ENCODE measurements at places on chromosomes 6 and 20.

DNA sequence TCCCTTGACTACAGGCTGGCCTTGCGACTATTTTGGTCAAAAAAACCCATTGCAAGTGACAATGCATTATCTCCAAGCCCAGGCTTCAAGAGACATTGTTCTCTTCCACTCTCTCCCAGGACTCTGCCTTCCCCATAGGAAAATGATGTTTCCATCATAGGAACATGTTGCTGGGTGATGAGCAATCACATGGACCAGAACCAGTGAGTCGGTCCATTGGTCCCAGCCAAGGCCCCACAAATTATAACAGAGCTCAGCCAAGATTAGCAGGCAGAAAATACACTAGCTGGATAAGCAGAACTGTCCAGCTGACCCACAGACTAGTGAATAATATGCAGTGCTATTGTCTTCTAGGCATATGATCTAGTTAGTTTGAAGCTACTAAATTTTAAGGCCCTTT is 27.4 kb downstream of the TENT5A start:
- DNase-seq = no peak

DNA sequence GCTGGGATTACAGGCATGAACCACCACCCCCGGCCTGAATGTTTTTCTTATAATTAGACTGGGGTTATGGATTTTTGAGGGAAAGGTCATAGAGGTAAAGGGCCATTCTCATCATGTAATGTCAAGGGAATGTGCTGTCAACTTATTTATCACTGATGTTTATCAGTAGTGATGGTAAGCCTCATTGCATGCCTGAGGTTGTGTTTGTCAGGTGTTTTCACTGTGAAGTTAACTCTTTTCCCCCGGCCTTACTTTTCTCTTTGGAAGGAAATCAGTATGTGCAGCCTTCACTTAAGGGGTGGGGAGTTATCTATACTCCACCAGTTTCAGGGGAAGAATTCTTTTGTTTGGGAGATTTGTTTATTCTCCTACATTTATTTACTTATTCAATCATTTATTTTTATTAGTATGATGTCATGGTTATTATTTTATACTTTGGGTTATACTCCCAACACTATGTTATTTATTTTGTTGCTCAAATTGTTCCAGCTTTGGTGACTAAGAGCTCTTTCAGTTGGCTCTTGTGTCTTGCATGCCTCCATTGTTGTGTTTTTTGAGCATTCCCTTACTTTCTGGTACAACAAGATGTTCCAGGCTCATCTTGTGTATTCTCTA is 2.8 kb upstream of the SLC17A5 start:
- DNase-seq = no peak

GRCh38 chr20:33650111-33650752 is 11.9 kb upstream of the C20orf144 start:
- DNase-seq = no peak

GRCh38 chr6:32439602-32440214 is at the start of gene HLA-DRA:
HLA-DRA (plus strand) TSS chr6:32439887; CDS start chr6:32439951, 64 bp downstream.
- peak; percentile 11 for DNase-seq

- DNase-seq = no peak
Observed at GRCh38 chr6:56549014-56549413, 93.7 kb downstream of the DST start.

DNA sequence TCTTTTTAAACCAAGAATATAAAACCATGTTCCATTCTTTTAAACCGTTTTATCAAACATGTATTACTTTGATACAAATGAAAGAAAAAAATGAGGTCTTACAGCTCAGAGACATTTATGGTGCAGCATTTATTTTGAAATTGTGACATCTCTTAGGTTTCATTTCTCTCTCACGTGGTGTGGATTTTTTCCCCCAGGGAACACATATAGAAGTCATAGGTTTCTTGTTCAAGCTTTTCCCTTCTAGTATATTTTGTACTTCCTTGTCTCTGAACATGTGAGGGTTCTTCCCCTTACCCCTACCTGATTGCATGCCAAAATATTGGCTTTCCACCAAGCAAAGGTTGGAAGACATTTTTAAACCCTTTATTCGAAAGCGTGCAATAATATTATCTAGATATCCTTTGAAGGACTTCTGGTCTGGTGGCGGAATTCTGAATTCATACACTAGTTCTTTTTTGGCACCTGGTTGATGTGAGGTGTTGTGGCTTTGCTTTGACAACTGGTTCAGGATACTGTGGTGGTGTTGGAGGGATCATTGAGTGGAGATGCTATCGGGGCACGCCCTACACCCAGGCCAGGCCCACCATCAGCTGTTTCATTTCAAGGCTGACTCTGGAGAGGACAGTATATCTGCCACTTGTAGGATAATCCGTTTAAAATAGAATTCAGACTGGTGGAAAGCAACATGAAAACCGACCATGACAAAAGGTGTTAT is 5.6 kb upstream of the FAM50B start:
- no peak for DNase-seq

- no peak for DNase-seq
Observed at GRCh38 chr20:44291754-44292153, 19.2 kb downstream of the FITM2 start.

- peak; percentile 61 for DNase-seq
Observed at GRCh38 chr6:26331218-26332073, 33.6 kb upstream of the BTN3A2 start.

DNA sequence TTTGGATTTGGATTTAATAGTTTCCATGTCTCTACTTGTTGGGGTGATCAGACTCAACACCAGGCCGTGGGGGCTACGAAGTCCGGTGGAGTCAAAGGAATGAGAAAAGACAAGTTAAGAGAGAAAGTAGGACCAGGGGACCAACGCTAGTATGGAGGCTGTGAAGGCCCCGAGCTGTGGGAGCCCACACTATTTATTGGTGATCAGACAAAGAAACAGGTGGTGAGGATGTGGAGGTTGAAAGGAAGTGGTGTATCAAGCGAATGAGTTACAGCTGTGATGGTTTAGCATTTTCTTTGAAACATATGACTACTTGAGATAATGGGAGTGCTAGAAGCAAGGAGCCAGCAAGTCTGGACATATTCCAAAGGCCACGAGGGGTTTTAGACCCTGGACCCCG is 62.4 kb downstream of the AKAP7 start:
- no peak for DNase-seq

- DNase-seq = no peak
Observed at GRCh38 chr6:56297022-56297989, 49.9 kb upstream of the COL21A1 start.

GRCh38 chr20:45783656-45784294 is 7.9 kb downstream of the WFDC3 start:
- no peak for DNase-seq

DNA sequence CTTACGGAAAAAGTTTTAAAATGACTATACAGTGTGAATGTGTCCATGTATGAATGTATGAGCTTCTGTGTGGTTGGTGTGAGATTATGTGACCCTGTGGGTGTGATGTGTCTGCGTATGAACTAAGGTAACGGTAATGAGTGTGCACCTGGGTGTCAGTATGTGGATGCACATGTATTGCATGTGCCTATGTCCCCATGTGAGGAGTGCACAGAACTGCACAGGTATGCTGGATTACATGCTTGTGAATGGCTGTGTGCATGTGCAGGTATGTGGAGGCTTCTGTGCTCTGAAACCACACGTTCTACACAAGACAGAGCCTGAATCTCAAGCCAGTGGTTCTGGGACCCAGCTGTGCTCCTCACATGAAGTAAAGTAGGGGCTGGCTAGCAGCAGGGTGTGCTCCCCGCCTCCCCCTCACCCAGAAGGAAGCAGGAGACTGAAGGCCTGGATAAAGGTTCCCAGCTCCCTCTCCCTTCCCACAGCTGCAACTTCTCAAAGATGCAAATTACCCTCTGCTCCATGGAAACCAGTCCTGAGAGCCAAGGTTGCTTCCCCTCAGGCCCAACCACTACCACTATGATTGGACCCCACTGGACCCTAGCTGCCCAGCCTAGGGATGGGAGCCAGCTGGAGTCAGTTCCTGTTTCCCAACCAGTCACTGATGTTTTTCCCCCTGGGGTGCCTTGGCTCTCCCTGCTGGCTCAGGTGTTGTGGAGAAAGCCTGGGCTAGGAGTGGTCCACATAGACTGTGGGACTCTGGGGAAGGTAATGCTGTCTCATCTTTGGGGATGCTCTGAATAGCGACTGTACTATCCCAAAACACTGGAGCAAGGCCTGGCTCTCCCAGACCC is 24.8 kb upstream of the SPDEF start:
- DNase-seq = no peak

- no peak for DNase-seq
Observed at GRCh38 chr20:32338665-32339064, 19.5 kb upstream of the ASXL1 start.

DNA sequence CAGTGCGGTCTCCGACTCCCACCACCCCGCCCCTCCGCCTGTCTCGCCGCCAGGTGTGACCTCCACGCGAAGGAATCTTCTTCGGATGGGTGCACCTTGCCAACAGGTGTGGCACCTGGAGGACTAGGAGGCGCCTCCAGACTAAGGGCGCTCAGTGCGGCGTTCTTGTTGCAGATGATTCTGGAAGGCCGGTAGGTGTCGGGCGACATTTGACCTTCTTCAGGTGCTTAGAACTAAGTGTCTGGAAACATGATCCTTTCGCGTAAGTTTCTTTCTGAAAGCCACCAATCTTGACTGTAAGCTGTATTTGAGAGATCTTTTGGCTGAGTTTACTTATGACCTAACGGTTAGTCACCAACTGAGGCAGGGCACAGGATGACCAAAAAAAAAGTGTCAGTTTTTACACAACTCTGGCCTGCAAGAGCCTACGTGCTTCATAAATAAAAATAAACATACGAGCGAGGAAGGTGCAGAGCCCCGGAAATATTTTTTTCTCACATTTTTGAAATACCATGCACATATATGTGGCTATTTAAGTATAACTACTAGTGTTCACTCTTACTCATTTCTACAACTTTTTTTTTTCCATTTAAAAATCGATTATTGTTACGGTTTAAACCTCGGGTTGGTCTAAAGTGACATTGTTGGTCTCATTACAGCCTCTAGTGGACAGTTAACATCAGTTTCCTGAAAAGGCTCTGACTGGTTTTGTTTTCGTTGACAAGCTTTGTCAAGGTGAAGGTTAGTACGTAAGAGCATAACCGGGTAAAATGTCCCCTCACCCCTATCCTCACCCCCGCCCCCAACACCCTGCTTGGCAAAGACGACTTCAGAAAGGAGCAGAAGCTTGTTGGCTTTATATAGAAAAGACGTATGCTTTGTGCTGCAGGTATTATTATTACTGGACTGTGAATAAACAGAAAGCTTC is 1.6 kb upstream of the ATXN1 start:
- peak; percentile 68 for DNase-seq

DNA sequence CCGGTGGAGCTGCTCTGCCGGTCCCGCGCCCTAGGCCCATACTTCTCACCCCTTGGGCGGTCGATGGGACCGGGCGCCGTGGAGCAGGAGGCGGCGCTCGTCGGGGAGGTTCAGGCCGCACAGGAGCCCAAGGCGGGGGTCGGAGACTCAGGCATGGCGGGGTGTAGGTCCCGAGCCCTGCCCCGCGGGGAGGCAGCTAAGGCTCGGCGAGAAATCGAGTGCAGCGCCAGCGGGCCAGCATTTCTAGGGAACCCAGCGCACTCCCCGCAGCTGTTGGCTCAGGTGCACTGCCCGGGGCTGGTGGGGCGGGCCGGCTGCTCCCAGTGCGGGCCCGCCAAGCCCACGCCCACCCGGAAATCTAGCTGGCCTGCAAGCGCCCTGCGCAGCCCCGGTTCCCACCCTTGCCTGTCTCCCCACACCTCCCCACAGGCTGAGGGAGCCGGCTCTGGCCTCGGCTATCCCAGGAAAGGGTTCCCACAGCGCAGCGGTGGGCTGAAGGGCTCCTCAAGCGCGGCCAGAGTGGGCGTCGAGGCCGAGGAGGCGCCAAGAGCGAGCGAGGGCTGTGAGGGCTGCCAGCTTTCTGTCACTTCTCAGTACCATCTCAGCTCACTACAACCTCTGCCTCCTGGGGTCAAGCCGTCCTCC is 40.2 kb upstream of the GMPR start:
- DNase-seq = no peak

DNA sequence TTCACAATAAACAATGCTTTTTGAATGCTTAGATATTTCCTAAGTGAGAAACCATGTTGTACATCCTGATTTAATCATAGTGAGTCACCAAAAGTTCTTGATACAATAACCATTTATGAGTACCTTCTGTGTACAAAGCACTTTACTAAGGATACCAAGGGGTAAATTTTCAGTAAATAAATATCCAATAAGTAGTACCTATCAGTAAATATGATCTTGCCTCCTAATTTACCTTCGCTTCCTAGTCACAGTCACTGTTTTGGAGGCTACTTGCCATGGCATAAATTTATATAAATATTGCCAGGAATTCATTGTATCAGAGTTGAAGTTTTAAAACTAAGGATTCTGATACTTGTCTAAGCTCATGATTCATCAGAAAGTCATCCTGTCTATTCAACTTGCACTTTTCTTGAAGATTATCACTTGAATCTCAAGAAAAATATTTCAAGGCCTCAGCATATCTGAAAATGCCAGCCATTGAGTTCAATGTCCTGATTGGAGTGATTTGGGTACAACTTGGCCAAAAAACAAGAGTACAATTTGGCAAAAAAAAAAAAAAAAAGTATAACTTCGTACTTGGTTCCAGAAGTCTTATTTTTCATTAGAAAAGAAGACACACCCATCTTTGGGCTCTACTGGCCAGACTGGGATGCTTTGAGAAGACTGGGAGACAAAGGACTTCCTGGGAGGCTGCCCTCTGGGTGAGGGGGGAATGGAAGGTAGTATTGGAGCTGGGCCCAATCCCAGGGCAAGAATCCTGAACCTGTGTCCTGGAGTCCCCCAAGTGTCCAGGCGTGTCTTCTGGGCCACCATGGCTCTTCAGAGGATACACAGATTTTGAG is 32.8 kb downstream of the RAB22A start:
- no peak for DNase-seq

GRCh38 chr6:167130008-167130677 is 7.2 kb downstream of the CCR6 start:
- DNase-seq = no peak

- no peak for DNase-seq
Observed at GRCh38 chr6:162100096-162100495, 627.5 kb downstream of the PRKN start.

GRCh38 chr20:21981597-21982344 is 276.3 kb downstream of the PAX1 start:
- DNase-seq = no peak

DNA sequence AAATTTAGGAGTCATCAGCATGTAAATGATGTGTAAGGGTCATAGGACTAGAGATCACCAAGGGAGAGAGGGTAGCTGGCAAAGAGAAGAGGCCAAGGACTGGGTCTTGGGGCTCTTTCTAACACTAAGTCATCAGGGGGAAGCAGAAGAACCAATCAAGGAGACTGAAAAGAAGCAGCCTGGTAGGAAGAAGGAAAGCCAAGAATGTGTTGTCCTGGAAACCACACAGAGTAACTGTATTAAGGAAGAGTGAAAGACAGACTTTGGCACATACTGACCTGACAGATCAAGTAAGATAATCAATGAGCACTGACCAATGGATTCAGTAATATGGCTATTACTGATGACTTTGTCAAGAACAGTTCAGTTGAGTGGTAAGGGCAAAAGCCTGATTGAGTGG is 42.3 kb upstream of the LAMA4 start:
- no peak for DNase-seq
